ENCODE measurements at places on chromosomes 6 and 20.

DNA sequence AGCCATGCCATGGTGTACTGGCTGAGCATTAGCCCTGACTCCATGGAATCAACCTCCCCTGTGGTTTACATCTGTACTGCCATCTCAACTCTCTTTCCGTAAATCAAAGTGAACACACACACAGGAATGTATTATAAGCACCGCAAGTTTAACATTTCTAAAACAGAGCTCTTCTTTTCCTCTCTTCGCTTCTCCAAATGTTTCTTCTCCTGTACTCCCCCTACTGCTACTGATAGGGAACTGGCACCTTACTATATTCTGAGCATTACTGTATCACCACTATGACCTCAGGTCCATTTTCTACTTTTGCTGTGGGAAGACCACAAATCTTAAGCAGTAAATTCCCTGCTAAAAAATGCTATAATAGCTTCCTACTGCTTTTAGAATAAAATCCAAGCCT, 101.2 kb downstream of the NUS1 start:
- DNase-seq, result no peak

- no peak for DNase-seq
Measured at GRCh38 chr6:95589826-95590570, 12.7 kb downstream of the MANEA start.

DNA sequence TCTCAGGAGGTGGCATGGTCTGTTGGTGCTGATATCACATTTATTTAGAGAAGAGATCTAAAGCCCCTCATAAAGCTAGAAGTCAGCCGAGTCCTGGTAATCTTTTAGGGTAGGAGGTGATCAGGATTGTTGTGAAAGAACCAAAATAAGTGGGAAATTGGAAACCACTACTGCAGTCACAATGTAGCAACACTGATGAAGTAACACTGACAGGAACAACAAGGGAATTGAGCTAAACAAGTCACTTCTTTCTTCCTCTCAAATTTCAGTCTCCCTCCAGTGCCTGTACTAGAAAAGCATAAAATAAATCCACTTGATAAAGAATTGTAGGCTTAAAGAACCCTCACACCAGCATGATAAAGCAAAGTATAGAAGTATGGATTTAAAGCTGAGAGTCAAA, 1509.0 kb downstream of the GRIK2 start:
- no peak for DNase-seq

DNA sequence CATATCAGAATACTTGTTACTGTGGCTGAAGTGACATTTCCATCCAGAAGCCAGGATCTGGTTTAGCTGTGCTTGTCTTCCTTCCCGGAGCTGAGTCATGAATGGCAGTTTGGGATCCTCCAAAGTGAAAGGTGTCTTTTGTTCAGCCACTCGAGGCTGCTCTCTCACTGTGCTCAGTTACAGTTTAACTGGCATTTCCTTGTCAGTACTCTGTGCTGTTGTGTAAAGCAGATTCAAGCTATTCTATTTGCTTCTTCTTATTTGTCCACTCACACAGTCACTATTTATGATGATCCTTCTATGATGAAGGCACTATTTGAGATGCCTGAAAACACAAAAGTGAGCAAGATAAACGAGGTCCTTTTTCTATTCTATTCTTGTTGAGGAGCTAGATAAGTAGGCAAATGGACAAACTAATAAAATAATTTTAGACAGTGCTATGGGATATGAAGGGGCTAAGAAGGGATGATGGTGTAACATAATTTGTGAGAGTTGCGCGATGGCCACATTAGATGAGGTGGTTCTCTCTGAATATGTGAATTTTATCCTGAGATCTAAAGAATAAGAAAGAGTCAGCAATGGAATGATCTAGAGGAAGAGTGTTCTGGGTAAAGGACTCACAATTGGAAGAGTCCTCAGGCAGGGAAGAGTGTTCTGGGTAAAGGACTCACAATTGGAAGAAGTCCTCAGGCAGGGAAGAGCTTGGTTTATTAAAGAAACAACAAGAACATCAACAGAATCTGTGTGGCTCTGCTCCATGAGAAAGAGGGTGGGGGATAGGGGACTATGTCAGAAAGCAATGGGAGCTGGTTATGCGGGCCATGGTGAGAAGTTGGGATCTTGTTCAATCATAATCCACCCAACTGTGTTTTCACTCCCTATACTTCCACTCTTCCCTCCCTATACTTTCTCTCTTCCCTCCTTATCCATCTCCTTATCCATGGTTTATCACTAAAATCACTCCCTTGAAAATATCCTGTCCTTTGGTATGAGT, 40.1 kb downstream of the CYP24A1 start:
- no peak for DNase-seq

DNA sequence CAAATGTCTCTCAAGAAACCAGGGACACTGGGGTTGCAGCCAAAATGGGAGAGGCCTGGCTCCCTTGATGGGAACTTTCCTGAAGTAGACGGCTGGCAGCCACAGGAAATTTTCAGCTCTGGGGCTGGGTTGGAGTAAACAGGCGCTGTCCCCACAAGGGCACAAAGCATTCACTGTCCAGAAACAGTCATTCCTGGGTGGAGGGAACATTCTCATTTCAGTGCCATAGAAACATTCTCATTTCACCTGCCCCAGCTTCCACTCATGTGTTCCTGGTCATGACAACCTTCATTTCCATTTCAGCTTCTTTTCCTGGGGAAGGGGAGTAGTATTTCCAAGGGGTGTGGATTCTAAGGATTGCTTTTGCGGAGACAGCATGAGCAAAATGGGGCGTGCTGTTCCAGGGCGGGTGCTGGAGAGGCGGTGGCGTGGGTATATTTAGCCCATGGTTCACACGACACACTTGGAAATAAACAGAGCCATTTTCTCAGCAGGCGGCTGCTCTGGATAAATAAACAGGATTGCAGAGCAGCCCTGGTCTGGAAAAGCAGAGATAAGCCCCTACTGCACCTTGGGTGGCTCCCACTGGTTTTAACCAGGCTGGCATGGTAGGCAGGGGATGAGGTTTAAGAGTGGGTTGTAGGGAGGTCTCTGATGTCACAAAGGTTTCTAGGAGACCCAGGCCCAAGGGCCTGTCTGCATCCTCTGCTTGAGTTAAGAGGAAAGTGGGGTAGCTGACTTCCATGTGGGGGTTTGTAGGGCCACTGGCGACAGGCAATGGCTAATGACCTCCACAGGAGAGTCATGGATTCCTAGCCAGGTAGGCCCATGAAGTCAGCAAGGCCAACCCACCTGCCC, 32.9 kb downstream of the COX4I2 start:
- DNase-seq, result peak; percentile 76
